ENCODE measurements at places on chromosomes 5 and 9.

DNA sequence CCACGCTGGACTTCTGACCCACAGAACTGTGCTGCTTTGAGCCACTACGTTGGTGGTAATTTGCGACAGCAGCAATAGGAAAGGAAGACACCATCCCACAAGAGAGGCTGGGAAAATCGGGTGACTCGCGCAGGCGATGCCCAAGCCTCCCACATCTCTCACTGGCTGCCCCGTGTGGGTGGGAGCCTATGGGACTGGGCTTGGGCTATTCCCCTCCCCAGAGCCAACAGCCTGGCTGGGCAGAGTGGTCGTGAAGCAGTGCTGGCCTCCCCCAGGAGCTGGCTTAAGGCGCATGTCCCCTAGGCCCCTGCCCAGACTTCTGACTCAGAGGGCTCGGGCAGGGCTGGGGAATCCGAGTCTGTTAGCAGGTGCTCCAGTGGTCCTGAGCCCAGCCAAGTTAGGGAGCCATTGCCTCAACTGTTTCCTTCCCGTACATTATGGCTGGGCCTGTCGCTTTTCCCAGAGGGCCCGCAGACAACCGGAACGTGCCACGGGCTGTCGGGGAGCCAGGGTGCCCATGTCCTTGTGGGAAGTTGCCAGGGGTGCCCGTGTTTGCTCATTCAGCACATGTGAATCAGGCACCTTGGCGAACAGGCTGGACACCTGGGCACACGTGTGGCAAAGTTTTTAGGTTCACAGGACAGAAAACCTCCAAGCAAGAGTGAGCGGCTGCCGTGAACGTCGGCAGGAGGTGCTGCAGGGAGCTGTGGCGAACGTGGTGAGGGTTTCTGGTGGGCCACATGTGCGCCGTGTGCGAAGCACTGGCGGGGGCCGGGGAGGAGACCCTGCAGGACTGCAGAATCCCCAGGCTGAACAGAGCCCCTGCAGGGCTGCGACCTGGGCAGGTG, 7.0 kb upstream of the RASGEF1C start:
- DNase-seq = no peak

DNA sequence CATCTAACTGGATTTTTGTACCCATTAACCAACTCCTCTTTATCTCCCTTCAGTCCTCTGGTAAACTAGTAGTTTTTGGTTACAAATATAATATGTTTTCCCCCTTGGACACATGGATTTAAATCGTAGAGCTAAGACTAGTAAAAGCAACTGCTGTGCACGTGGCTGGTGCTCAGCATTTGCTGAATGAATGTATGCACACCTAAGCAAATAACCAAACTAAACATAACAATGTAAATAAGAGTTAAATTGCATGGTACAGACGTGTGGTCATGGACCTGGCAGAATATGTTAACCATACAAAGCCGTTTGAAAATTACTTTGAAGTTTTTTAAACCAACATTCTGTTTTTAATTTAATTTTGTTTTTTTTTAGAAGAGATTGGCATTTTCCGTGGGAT, 65.2 kb upstream of the FYB1 start:
- DNase-seq = no peak

DNA sequence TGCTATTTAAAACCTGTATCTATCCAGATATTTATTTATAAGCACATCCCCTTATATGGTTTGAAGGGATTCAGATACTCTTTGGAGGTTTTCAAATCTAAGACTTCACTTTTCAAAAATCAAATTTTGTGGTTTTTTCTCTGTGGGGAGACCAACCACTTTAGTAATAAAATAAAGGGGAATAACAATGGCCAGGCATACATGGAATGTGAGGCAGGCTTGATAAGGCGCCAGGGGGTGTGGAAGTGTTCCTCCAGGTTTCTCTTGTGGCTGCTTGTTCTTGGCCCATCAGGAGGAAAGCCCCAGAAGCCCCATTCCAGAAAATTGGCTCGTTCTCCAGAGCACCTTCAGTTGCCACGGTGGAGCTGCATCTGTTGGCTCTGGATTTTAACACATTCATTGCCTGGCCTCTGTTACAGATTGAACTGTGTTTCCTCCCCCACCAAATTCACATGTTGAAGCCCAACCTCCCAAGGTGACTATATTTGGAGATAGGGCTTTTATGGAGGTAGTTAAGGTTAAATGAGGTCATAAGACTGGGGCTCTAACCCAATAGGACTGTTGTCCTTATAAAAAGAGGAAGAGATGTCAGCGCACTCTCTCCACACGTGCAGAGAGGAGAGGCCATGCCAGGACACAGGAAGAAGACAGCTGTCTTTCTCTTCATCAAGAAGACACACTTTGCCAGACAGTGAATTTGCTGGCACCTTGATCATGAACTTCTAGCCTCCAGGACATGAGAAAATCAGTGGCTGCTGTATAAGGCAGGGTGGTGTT, 195.9 kb downstream of the TMEM38B start:
- DNase-seq = no peak

DNA sequence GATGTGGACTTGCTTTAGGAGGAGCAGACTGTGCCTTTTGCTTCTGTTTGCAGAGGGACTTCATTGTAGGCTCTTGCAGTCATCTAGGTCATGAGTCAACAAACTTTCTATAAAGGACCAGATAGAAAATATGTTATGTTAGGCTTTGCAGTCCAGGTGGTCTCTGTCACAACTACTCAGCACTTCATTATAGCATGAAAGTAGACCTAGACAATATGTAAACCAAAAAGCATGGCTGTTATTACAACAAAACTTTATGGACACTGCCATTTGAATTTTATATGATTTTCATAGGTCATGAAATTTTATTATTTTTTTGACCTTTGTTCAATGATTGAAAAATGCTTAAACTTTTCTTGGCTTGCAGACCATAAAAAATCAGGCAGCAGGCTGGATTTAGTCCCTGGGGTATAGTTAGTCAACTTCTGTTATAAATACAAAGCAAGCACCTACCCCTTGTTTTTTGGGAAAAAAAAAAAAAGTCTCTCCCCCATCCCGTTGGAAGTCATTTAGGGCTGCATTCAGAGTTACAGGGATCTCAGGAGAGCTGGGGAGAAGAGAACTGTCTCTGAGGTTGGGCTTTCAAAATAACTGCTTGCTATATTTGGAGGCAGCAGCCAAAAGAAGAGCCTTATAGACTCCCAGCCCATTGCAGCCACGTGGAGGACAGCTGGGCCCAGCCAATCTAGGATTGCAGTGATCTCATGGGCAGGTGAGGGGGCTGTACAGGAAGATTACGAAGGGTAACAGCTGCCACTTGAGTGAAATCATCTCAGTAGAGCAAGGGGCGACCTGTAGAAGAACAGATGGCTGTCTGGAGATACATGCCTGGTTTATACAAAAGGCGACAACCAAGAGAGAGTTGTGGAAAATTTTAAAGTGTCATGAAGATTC, 136.6 kb upstream of the TNC start:
- peak; percentile 99 for DNase-seq

- peak; percentile 46 for DNase-seq
Observed at GRCh38 chr5:116759860-116760640, 185.4 kb upstream of the SEMA6A start.

Measured in NCI-H524 (cell line).